ENCODE measurements at places on chromosomes 1 and 21. TPM values are rescaled to one million over a fixed set of nuclear protein-coding genes. Genes with fewer than 3 reads are reported as not detected.

Gene RORC
- total RNA-seq, result 1.6 TPM

Gene COL16A1
- total RNA-seq, result 217 TPM

Gene PTPN7
- total RNA-seq, result 1.2 TPM

Gene EMC1
- total RNA-seq, result 37.4 TPM

Gene SHISAL2A
- total RNA-seq, result not detected

Gene LCE2C
- total RNA-seq, result not detected

Gene FNBP1L
- 71.4 TPM for total RNA-seq

Gene DDI2
- 48.8 TPM for total RNA-seq
